ENCODE measurements at places on chromosomes 3 and 15.

DNA sequence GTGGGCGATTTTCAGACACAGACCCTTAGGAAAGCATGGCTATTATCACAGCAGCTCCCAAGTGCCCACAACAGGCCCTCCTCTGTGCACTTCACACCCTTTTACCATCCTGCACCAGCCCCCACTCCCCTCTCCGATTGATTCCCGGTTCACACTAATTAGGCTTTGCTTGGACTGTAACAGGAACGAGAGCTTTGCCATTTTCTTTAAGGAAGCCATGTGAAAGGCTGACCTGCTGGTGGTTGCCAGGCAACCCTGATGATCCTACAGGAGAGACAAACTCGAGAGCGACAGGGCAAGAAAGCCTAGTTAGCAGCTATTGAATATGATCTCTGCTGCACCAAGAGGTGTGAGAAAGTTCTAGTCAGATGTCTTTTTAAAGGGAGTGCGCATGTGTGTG lies 28.2 kb upstream of the DET1 start:
- DNase-seq: no peak

- DNase-seq: no peak
Measured at GRCh38 chr3:123590685-123591450, 6.0 kb upstream of the HACD2 start.

DNA sequence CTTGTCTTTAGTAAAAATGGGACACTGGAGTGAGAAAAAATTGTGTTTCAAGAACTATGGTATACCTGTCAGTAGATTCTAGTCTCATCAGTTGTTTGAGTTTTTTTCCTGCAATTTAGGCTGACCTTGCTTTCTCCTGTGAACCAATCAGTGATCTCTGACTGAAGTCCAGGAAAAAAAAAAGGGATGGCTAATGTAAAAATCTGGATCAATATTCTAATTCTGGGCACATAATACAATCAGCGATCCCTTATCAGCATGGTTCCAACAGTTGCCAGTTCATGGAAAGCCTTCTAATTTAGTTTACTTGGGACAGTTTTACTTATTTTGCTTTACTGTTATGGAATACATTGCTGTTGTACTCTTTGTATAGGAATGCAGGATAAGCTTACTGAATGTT lies 17.0 kb downstream of the TRPM7 start:
- no peak for DNase-seq

- no peak for DNase-seq
Measured at GRCh38 chr3:38114875-38115644, 21.9 kb downstream of the ACAA1 start.

GRCh38 chr15:39728845-39729244 lies 53.8 kb downstream of the FSIP1 start:
- no peak for DNase-seq
